ENCODE measurements at places on chromosomes 6 and 20.

- DNase-seq: no peak
These were observed 528.7 kb upstream of the SOX4 start for GRCh38 chr6:21064756-21065340.

DNA sequence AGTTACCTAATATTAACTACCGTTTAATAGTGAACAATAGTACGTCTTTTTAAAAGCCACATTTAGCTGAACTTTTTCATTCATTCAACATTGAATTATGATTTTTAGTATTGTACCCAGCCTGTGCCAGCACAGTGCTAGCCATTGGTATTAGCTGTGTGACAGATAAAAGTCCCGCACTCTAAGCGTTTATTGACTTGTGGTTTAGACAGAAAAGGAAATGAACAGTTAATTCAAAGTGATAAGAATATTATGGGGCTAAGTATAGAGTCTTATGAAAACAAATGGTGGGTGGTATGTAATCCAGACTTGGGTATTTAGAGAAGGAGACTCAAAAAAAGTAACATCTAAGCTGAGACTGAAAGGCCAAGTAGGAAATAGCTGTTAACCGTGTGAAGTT lies 202.3 kb downstream of the RPS12 start:
- DNase-seq: no peak

- no peak for DNase-seq
These were observed 714.1 kb downstream of the DHX35 start for GRCh38 chr20:39676241-39676640.

DNA sequence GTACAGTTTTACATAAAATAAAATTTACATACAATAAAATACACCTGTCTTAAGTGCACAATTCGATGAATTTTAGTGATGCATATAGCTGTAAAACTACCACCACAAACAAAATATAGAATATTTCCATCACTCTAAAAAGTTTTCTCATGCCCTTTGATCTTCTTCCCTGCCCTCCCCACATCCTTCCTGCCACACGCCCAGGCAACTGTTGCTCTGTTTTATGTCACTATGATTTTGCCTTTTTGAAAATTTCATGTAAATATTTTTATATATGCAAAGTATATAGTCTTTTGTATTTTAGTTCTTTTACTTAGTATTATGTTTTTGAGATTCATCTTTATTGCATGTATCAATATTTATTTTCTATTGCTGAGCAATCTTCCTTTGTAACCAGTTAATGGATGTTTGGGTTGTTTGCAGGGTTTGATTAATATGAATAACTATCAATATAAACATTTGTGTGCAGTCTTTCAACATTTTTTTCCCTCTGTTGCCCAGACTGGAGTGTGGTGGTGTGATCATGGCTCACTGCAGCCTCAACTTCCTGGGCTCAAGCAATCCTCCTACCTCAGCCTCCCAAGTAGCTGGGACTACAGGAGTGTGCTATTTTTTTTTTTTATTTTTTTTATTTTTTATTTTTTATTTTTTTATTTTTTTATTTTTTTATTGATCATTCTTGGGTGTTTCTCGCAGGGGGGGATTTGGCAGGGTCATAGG lies 23.8 kb upstream of the SAMHD1 start:
- DNase-seq: no peak

- no peak for DNase-seq
These were observed 43.3 kb downstream of the VAPB start for GRCh38 chr20:58432186-58432954.

All from GM04503 (cell line).